ENCODE measurements at places on chromosomes 3 and 15.

- no peak for DNase-seq
Measured at GRCh38 chr3:33099701-33100100, 2.8 kb upstream of the GLB1 start.

GRCh38 chr3:59404064-59404463, 354.2 kb upstream of the CFAP20DC start:
- no peak for DNase-seq

DNA sequence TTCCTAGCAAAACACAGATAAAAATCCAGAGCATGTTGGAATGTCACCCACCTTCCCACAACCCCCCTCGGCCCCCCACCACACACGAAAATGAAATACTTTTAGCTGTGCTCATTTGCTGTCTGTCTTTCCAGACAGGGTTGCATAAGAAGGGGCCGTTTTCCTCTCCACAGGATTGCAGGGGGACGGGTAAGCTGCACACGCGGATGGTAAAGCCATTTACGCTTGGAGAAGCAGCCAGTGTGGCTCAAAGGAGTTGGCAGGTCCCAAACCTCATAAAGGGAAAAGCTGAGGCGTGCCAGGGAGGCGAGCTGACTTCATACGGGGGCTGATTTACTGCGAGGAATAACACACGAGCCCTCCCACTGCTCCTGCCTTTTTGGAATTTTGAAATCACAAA, 47.4 kb upstream of the ITGA11 start:
- DNase-seq = no peak

DNA sequence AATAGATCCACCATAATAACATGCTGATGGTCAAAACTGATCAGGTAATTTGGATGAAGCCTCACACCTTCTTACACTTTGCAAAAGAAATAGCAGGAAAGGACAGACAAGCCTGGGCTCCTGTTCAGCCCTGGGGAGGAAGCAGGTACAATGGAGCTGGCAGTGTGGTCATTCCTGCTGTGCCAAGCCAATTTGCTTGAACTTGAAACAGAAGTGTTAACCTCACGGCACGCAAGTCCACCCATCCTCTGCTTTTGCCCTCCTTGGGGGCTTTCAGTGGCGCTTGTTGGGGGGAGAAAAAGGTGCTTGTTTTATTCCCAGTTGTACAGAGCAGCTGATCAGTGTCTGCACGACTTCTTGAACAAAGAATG, 36.8 kb upstream of the RFTN1 start:
- DNase-seq = no peak

DNA sequence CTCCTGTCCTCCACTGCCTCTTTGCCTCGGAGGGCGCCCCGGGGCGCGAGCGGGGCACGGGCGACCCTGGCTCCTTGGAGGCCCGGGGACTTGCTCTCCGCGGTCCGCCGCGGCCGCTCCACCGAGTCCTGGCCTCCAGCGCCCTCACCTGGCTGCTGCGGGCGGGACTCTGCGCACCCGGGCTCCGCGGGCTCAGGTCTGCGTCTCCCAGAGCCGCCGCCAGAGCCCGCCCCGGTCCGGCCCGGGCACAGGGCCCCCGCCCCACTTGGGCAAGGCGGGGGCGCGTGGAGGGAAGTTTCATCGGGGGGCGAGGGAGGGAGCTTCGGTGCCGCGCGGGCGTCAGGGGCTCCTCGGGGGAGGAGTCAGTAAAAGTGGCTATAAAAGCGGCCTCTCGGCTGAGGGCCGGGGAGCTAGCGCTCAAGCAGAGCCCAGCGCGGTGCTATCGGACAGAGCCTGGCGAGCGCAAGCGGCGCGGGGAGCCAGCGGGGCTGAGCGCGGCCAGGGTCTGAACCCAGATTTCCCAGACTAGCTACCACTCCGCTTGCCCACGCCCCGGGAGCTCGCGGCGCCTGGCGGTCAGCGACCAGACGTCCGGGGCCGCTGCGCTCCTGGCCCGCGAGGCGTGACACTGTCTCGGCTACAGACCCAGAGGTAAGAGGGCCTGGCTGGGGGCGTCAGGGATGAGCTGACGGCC, at the start of gene CEMIP:
CEMIP (plus strand) TSS at position 407 of the 694 bp plus-strand sequence. CDS start 94,510 bp downstream, outside the sequence.
- peak; percentile 36 for DNase-seq

DNA sequence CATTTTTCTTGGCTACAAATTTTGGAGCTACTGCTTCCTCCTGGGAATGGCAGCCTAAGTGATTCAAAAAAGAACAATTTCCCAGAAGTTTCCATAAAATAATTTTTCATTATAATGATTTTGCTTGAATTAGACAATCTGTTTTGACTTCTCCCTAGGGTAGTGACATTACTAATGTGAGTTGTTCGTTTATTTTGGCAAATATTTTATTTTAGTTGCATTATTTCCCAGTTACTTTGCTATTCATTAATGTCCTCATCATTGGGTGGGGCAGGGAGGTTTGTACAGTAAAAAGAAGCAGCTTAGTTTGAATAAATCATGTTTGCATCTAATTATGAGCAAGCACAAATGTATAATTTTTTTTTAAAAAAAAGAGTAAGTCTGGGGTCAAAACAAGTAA, 686.6 kb downstream of the ROBO2 start:
- DNase-seq = no peak

DNA sequence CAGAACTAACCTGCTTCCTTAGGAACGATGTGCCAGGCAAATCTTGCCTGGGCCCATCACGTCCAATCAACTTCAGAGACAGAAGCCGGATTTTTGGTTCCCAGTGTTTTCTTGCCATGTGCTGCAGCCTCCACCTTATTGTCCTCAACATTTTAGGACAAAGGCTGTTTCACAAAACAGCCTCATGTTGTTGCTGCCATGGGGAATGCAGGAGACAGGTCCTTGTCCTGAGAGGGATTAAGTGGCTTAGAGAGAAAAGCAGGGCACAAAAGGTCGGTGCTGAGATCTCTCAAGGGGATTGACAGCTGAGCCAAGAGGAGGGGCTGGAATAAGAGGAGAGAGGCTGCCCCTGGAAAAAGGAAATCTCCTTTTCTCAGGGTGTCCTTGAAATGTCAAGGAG, 11.3 kb upstream of the NMNAT3 start:
- no peak for DNase-seq

DNA sequence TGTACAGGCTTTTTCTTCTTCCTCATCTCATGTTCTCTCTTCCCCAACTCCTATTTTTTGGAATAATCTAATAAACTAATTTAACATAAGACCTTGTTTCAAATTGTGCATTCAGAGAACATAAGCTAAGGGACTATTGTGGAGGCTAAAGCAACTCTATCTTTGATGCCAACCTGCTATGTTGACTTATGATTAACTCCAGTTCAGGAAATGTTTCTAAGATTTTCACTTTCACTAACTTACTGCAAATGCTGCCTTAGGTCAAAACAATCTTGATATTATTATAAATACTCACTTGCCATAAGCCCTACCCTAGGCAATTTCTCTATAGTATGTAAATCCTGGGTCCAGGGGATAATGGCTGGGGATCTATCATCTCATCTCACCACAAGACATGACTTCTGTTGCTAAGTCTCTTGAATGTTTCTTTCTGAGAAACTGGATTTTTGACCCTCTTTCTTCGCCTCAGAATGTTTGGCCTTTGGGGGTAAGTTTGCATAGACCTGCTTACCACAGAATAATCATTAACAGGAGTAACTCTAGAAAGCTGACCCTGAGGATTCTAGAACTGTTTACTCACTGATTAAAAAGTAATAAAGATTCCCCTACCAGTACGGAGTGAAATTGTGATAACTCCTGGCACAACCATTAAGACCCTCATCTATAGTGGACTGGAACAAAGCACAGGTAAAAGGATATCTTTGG, 768.1 kb downstream of the GBE1 start:
- DNase-seq = no peak

DNA sequence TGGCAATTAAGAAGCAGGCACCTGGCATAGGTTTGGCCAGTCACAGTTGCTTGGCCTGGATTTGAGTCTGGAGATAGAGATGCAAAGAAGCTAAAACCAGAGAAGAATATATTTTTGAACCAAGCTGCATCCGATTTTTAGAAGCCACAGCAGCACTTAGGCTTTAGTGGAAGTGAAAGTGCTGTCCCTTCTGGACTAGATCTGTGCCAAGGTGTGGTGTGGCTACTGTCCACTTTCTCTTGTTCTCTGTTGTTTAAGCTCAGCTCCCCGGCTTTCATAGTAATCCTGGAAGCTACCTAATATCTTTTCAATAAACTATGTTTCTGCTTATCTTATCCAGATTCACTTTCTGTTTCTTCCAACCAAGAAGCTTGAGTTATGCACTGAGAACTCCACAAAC, 183.4 kb upstream of the THRB start:
- DNase-seq = no peak

GRCh38 chr15:83470887-83471286, 23.7 kb downstream of the SH3GL3 start:
- no peak for DNase-seq

GRCh38 chr15:83999396-84000135, 236.0 kb upstream of the GOLGA6L4 start:
- no peak for DNase-seq

DNA sequence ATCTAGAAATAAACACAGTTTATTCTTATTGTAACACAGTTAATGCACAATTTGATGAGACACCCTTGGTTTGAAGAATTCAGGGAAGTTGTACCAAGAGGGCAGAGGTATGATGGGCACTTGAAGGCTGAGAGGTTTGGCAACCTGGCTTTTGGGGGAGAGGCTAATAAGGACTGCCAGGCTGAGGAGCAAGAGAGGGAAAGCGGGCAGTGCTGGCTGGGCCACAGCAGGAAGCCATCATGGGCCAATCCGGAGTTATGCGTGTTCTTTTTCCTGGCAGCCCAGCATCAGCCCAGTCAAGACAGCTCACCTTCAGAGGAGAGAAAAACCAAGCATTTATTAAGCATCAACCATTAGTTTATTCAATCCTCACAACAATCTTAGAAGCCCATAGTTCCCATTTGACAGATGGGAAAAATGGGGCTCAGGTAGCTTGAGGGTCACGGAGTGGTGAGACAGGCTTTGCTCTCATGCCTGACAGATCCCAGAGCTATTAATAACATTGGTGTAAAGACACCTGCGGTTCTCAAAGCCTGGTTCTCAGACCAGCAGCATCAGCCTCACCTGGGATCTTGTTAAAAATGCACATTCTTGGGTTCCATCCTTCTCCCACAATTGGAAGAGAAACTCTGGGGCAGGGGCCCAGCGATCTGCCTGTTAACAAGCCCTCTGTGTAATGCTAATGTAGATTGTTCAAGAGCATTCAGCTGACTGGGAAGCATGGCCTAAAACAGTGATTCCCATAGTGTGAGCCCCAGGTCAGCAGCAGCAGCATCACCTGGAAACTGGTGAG, 183.7 kb downstream of the NTRK3 start:
- no peak for DNase-seq

- no peak for DNase-seq
Measured at GRCh38 chr3:129586746-129587430, 19.6 kb downstream of the PLXND1 start.

GRCh38 chr3:98560911-98561310, 29.1 kb downstream of the GPR15 start:
- DNase-seq = no peak

DNA sequence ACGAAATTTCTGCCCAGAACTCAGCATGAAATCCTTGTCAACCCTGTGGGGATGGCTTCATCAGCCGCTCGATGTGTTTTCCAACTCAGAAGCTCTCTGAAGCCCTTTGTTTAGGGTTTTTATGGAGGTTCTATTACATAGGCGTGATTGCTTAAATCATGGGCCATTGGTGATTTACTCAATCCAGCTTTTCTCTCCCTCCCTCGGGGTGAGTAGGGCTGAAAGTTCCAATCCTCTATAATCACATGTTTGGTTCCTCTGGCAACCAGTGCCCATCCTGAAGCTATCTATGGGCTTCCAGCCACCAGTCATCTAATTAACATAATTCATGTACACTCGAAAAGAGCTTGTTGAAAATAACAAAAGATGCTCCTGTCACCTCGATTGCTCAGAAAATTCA, 51.6 kb downstream of the GATM start:
- DNase-seq = no peak

DNA sequence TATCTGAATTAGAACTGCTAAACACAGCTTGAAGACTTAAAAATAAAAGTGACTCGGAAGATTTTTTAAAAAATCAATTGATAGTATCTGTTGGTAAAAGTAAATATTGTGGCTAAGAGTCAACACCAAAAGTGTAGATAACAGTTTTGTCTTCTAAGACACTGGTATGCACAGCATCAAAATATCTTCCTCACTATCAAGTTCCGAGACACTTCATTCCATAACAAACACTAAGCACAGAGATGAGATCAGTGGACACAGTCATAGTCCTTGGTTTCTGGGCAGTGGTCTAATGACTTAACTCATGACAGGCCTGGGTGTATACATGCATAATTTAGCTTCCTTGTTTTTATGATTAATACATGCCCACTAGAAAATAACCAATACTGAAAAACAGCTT, 63.2 kb downstream of the PXYLP1 start:
- DNase-seq = no peak

DNA sequence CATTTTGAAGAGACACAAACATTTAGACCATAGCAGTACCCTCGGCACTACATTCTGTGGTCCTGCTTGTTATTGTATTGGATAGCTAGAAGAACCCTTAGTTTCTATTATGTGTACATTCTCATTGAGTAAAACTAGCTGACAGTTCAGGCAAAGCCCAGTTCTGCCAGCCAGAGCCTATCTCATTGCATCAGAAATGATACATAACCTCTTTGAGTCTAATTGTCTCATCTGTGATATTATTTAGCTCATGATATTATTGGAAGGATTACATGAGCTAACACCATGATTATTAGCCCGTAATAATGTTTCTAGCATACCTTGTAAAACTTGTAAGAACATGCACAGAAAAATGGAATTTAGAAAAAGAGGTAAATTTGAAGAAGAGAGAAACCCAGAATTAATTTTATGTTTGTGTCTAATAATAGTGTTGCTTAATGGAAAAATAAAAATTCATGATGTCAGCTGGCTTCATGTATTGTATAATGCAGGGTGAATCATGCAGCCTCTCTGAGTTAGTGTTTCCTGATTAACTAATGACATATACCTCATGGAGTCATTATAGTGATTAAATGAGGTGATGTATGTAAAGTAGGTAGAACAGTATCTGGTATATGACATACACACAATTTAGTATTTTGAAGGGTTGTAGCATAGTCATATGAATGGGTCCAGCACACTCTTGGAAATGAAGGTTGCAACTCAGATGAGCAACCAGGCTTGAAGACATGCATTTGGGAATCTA, 339.4 kb upstream of the GRM7 start:
- DNase-seq = no peak

- no peak for DNase-seq
Measured at GRCh38 chr3:15768421-15769255, 29.1 kb downstream of the ANKRD28 start.
